ENCODE measurements at places on chromosomes 4 and X.

DNA sequence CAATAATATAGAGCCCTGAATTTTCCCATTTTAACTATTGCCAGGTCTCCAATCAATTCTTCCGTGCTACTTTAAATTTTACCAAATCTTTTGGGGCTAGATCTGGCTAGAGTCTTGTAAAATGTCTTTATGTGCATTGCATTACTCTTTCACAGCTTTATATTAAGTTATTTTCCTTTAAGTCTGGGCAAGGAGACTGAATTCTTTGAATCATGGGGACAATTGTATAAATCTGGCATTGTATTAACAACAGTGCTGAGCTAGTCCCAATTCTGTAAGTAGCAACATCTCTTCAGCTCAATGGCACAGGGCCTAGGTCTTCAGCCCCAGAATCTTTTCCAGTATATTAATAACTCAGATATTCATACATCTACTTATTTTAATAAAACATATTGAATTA lies 1080.4 kb upstream of the INTU start:
- no peak for DNase-seq

DNA sequence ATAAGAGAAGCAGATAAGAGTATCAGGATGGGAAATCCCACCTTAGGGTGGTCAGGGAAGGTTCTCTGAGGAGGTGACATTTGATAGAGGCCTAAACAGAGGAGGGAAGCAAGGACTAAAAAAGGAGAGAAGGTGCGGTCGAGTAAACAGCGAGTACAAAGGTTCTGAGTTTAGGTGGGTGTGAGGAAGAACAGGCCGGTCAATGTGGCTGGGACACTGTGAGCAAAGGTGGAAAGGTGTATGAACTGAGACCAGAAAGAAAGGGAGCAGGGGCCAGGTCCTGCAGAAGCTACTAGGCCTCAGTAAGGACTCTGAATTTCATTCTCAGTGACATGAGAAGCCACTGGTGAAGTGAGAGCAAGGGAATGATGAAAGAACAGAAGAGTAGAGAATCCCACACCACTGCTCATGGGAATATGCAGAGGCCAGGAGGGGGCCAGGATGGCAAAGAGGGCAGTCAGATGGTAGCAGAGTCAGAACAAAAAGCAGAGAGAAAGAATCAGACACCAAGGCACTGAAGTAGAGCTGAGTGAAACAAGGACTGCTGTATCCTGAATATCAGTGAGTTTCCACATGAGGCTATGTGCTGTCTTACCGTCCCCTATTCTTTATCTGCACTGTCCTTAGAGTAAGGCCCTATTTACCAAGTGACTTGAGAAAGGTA lies 18.0 kb downstream of the PRSS48 start:
- no peak for DNase-seq

GRCh38 chr4:26590639-26591038 lies 6.8 kb downstream of the TBC1D19 start:
- no peak for DNase-seq

DNA sequence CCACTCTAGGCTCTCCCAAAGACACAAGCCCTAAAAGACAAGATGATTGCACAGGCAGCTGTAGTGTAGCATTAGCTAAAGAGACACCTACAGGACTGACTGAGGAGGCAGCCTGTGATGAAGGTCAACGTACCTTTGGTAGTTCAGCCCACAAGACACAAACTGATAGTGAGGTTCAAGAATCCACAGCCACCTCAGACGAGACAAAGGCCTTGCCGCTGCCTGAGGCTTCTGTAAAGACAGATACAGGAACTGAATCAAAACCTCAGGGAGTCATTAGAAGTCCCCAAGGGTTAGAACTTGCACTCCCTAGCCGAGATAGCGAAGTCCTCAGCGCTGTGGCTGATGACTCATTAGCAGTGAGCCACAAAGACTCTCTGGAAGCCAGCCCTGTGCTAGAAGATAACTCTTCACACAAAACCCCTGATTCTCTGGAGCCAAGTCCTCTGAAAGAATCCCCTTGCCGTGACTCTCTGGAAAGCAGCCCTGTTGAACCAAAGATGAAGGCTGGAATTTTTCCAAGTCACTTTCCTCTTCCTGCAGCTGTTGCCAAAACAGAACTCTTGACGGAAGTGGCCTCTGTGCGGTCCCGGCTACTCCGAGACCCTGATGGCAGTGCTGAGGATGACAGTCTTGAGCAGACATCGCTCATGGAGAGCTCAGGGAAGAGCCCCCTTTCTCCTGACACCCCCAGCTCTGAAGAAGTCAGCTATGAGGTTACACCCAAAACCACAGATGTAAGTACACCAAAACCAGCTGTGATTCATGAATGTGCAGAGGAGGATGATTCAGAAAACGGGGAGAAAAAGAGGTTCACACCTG lies 306.3 kb downstream of the ANK2 start:
- no peak for DNase-seq

GRCh38 chrX:45077748-45078424 lies 122.8 kb downstream of the DIPK2B start:
- no peak for DNase-seq

DNA sequence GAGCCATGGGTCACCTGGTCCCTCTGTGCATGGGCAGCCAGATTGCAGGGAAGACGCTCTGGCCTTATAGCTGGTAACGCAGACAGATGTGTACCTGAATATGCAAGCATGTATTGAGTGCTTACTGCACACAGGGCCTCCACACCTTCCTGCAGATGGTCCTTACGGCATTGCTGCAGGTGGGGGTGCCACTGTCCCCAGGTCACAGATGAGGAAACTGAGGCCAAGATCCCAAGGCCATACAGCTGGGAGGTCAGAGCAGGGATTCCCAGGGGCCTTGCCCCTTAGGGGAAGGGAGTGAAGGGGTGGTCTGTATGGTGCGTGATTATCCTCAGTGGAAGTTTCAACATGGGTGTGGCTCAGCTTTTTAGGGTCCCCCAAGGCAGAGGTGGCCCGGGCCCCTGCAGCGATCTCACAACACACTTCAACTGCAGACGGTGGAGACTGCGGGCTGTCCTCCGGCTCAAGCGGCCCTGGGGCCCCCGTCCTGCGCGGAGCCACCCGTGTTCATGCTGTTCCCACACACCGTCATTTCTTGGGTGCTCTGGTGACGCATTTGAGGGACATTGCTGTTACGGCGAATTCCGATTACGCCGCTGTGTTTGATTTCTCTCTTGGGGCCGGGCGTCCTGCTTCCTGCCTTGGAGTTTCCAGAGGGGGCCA lies 8.1 kb downstream of the DOK7 start:
- DNase-seq, result no peak

DNA sequence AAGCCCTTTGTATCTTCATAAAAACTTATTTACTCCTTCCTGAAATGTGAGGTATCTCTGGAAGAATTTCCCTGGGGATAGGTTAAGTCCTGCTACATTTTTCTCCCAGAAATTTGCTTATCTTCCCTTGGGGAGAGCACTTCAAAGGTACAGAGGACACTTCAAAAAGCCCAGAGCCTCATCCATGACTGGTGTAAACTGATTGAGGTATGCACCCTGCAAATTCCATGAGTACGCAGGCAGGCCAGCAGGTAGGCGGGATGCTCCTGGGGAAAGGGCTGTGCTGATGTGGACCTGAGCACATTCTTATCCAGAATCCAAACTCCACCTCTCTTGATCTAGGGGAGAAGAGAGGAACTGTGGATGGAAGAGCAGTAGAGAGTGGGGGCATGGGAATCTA lies 26.3 kb upstream of the RASGEF1B start:
- DNase-seq, result no peak

GRCh38 chr4:112563431-112564200 lies 47.6 kb upstream of the NEUROG2 start:
- DNase-seq, result no peak

DNA sequence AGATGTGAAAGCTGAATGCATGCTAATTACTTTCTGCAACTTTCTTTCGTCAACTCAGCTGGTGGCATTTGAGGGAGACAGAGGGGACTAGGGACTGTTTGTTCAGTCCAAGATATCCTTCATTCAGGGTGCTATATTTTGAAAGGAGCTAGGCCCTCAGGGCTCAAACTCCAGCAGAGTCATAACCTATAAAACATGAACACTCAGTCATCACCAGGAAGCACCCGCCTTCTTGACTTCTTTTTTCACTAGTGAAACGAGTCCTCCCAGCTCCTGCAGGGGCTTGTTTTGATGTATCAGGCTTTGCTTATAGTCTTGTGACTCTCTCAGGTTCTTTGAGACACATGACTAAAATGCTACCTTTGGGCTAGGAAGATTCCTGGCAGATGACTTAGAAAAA lies 230.6 kb downstream of the PCDH7 start:
- DNase-seq, result no peak

- DNase-seq, result no peak
These were observed 115.7 kb downstream of the PALLD start for GRCh38 chr4:168612450-168613135.

- no peak for DNase-seq
These were observed 109.1 kb upstream of the TBL1X start for GRCh38 chrX:9355739-9356138.

GRCh38 chr4:138835832-138836533 lies 179.6 kb upstream of the NOCT start:
- no peak for DNase-seq

All from NT2/D1 (cell line).